ENCODE measurements at places on chromosomes 6 and 20. TPM values are rescaled to one million over a fixed set of nuclear protein-coding genes. Genes with fewer than 3 reads are reported as not detected.

DNA sequence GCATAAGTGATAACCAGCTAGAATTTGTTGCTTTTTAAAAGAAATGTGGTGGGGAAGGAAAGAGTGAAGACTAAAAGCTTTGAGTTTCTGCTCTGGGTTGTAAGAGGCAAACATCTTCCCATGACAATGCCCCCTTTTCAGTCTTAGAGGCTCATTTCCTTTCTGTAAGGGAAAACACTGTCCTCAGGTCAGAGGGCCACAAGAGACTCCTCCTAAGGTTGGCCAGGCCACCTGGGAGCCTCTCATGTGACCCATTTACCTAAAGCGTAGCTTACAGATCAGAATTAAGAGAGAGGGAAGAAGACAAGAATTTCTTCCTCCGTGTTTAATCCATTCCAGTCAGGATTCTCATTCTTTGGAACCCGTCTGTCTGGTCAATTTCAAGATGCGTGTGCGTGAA, 220.4 kb upstream of the HEY2 start:
- no peak for DNase-seq

GRCh38 chr6:26520237-26520849, 17.8 kb upstream of the HMGN4 start:
- peak; percentile 78 for DNase-seq

DNA sequence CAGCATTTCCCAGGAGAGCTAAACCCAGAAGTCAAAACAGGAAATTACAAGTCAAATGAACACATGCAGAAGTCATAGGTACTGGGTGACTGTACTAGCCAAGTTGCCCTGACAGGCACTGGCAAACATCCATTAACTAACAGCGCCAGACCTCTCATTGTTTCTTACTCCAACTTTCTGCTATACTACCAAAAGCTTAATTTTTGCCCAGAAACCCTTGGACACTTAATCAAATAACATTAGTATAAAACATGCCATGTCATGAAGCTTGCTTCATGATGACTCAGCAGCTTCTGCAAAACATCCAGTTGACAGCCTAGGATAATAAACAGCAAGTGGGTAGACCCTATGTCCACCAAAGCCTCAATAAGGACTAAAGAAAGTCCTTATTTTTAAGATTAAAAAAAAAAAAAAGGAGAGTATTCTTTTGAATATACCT, 3.5 kb downstream of the NUP153 start:
- no peak for DNase-seq

GRCh38 chr6:106490974-106491373, 130.5 kb downstream of the CRYBG1 start:
- no peak for DNase-seq

The PHACTR3 gene
- total RNA-seq: not detected

The THEMIS gene
- total RNA-seq: 1.3 TPM

The OLIG3 gene
- total RNA-seq: not detected
